Stimulated activated naive CD4-positive, alpha-beta T cell (primary cell): ENCODE measurements at places on chromosomes 3 and 15.

DNA sequence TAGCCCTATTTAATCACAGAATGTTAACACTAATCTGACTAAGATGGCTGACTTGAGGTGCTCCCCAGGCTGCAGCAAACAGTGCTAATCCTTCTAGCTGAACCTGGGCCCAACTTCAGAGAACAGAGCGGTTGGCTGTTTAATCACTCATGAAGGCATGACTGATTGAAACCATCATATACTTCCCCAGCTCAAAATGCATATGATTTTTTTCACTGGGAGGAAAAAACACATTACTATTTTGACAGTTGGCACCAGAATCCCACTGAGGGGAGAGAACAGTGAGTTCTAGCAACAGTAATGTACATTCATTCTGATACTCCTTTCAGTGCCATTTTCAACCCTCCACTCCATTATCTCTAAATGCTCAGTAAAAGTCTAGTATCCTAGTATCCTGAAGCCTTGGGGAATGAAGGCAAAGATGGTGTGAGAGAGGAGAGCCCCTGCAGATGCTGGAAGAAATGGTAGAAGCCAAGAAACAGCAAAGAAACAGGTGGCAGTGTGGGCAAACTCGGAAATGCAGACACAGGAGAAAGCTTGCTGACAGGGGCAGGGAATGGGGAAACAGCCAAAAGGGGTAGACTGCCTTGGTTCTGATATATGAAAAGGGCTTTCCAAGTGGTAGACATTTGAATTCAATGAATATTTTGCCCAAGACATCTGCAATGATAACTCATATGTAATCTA is 34.4 kb upstream of the CASR start:
- no peak for DNase-seq

GRCh38 chr3:11154953-11155325 is 646 bp downstream of the HRH1 start:
- no peak for DNase-seq

DNA sequence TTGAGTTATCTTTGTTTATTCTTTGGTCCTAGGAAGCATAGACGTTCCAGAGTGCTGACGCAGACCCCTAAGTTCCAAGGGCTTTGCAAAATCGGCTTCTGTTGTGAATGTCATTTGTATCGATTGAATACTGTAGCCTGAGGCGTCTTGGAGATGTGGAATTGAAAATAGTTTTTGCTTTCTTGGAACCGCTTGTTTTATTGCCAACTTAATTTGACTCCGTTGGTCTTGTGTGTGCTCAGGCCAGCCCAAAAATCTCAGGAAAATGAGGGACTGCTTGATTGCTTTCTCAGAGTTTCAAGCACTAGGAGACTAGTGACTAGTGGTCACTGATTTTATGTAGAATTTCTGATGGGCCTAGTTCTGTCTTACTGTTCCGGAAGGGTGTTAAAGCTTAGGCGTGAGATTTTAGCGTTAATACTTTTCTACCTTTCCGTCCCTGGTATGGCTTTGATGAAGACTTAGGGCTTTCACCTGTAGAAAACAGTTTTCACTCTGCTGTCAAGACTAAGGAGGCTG is 263 bp upstream of the UTS2B start:
- DNase-seq: no peak

- DNase-seq: no peak
Measured at GRCh38 chr3:34357461-34357860, 559.0 kb downstream of the PDCD6IP start.

GRCh38 chr3:131007256-131007655 is 19.4 kb downstream of the ASTE1 start:
- DNase-seq: no peak

- no peak for DNase-seq
Measured at GRCh38 chr3:123276346-123277006, 74.7 kb downstream of the SEC22A start.

GRCh38 chr3:51338632-51339031 is 46.5 kb upstream of the MANF start:
- no peak for DNase-seq

DNA sequence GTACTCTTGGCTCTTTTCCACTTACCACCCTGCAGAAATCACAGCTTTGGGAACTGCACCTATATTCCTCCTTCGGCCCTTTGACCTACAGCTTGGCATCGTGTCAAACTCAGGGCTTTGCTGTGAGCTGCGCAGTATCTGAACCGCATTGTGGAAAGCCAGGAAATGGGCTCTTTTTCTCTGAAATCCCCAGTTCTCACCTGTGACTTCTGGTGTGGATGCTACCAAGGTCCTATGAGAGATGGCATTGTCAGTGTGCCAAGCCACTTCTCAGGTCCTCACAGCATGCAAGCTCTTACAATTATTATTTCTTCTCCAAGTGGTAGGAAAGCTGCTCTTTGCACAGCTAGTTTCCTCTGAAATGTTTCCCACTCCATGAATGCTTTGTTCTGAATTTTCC is 450.6 kb upstream of the TBL1XR1 start:
- no peak for DNase-seq

DNA sequence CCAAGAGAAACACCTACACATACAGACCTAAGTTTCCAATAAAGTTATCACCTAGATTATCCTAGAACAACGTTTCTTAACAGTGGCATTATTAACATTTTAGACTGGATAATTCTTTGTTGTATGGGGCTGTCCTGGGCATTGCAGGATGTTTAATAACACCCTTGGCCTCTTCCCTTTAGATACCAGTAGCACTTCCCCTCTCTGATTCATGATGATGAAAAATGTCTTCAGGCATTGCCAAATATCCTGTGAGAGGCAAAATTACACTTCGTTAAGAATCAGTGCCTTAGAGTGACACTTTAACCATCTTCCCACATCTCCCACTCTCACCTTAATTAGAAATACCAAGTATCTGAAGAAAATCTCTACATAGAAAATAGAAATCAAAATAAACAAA is 352.6 kb downstream of the CGGBP1 start:
- no peak for DNase-seq

DNA sequence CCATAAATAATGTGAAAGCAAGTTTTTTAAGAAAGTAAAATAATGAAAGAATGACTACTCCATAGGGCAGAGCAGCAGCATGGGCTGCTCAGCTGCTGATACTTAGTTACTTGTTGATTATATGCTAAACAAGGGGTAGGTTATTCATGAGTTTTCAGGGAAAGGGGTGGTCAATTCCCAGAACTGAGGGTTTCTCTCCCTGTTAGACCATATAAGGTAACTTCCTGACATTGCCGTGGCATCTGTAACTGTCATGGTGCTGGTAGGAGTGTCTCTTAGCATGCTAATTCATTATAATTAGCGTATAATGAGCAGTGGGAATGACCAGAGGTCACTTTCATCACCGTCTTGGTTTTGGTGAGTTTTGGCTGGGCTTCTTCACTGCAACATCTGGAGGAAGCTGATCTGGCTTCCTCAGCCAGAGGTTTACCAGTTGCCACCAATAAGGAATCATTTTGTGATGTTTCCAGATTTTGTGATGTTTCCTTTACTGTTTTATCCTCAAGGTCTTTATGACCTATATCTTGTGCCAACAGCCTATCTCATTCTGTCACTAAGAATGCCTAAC is 121.8 kb upstream of the CHL1 start:
- DNase-seq: no peak

- DNase-seq: no peak
Measured at GRCh38 chr3:59549962-59550361, 500.1 kb upstream of the CFAP20DC start.

DNA sequence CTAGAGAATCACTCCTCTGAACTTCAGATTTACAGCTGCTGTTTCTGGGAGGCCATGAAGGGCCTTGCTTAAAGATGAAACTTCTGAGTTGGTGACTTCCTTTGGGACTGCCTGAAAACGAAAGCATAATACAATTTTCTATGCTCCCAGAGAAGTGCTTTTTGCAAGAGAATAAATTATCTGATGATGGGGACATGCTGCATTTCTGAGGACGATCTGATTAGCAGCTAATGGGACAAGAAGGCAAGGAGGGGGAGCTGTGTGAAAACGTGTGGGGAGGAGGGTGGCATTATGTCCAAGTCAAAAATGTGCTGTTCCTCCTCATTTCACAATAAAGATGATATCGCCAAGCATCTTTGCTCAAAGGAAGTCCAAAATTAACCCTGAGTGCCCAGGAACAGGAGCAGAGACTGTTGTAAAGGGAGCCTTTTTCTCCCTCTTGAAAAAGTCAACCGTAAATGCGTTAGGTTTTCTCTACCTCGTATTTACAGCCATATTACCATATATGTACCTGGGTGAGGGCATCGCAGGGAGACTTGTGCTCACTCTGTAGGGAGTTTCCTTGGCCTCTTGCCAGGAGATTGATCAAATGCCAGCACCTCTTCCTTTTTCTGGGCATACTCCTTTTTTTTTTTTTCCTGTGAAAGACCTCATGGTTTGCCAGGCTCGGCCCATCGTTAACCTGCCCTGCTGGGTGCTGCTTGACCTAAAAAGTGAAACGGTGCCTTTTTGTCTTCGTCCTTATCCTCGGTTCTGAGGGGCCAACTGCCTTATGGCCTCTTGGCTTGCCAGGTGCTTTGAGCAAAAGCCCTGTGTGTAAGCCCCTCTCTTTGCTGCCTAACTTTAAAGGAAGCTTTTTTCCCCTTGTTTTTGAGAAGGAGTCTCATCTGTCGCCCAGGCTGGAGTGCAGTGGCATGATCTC is 11.5 kb downstream of the ITPR1 start:
- DNase-seq: peak; percentile 45

DNA sequence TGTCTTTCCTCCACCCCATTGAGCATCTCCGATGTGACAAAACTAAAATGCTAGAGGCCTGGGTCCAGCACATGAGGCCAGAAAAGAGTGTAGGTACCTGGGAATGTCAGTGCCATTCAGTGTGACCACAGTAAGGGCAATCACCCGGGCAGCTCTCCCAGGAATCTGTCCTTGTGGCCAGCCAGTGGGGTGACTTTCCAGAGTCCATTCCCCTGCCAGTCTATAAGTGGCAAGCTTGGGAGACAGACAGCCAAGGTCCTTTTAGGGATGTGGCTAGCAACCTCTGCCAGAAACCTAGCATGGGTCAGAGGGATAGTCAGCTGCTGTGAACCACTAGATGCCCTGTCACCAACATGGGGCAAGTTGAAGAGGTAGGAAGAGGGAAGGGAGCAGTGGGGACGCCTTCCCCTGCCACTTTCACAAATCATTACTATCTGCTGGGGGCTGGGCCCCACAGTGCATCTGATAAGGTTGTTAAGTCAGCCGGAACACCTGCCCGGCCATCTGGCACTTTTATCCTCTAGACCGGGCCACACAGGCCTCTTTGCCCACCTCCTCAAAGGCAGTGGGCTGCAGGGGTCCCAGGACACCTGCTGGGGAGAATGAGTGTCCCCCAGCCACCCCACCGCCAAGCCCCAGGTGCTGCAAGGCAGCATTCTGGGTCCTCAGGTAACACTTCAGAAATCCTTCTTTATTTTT is 24.8 kb upstream of the DET1 start:
- DNase-seq: no peak

- DNase-seq: no peak
Measured at GRCh38 chr15:67067930-67068551, 2.6 kb downstream of the SMAD3 start.

GRCh38 chr15:88894348-88894818 is 961 bp downstream of the HAPLN3 start:
- peak; percentile 67 for DNase-seq

- DNase-seq: peak; percentile 89
Measured at GRCh38 chr15:81323944-81324881, at the start of gene STARD5. STARD5 (minus strand) TSS chr15:81324141; CDS start chr15:81324099, 42 bp downstream.

DNA sequence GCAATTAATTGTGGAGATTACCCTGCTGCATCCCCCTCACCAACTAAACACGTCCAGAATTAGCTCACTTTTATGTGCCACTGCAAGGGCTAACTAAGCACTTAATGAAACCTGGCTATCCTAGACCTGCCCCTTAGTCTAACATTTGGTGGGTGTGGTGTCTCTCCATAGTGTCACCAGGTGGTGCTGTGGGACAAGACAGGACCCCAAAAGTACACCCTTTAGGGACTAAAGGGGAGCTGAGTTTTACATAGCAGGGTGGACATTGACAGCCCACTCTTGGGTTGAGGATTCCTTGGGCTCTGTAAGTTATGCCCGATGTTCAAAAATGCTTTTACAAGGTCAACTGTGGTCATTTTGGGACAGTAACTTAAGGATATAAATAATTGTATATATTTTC is 5.7 kb downstream of the DUT start:
- no peak for DNase-seq

- no peak for DNase-seq
Measured at GRCh38 chr3:155704061-155704460, 40.8 kb downstream of the PLCH1 start.

DNA sequence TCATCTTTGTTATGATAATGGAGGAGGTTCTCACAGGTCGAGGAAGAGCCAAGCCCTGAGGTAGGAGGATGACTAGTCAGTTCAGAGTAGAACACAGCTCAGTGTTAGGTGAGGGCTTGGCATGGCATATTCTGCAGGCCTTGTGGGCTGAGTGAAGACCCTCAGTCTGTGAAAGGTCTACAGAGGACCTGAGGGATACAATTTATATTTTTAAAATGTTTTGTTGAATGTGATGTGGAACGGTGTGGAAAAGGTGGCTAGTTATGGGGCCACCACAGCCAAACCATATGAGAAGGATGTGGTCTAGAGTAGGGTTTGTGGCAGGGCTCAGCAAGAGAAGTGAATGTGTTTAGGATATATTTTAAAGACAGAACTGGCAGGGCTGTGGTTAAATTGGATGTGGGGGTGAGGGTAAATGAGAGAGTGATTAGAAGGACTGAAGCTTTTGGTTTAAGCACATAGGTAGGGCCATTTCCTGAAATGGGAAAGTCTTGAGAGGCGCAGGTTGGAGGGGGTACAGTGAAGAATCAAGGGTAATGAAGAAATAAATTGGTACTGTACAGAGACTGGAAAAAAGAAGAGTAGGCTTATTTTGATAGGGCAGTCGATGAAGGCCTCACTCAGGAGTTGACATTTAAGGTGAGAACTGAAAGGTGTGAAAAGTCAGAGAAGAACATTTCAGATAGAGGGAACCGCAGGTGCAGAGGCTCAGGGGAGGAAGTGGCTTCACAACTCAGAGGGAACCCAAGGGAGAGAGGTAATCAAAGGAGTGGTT is 60.5 kb downstream of the SPTSSB start:
- peak; percentile 76 for DNase-seq
